Stimulated activated CD4-positive, alpha-beta T cell treated with anti-CD3 and anti-CD28 coated beads, Interleukin-15, amount 100 ng/mL, for 48 hours (primary cell): ENCODE measurements at places on chromosomes 6 and 20.

- no peak for DNase-seq
Measured at GRCh38 chr6:87747646-87748045, 45.6 kb upstream of the AKIRIN2 start.

DNA sequence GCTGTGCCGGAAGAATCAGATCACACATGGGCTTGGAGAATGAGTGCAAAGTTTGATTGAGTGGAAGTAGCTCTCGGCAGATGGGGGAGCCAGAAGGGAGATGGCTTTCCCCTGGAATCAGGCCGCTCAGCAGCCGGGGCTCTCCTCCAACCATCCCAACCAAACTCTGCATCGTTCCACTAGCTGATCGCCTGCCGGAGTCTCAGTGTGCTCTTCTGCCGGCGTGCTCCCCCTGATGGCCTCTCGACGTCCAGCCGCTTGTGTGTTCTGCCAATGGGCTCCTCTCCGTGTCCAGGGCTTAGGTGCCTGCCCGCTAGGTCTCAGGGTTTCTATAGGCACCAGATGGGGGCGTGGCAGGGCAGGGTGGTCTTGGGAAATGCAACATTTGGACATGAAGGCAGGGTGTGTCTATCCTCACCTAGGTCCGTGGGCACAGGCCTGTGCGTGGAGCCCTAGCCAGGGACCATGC lies 4.9 kb upstream of the BIRC7 start:
- no peak for DNase-seq

DNA sequence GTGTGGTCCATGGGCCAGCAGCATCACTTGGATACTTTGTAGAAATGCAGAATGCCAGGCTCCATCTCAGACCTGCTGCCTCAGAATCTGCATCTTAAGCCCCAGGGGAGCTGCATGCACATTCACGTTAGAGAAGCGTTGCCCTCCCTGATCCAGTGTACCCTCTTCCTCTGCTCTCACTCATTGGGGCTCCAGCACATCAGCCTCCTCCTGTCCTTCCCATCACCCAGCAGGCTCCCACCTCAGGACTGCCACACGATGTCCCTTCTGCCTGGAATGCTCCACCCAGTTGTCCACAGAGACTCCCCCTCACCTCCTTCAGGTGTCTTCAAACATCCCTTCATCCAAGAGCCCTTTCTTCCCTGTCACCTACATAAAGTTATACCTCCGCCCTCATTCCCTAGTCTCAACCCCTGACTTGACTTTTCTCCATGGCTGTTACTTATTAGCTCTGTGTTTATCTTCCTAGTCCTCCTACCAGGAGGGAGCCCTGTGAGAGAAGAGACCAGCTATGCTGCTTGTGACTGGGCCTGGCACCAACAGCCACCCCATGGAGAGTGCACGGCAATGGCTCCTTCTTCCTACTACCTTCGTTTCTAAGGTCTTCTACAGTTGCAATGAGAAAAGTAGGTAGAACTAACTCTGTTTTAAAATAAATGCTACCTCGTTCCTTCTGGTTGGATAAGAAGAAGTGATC lies 3.3 kb upstream of the ACSS1 start:
- DNase-seq: no peak

- DNase-seq: no peak
Measured at GRCh38 chr6:157760589-157761330, 62.3 kb upstream of the SNX9 start.

- DNase-seq: no peak
Measured at GRCh38 chr6:133888929-133889556, at the start of gene TCF21. TSS of gene TCF21 (plus strand) at chr6:133889113. CDS start at chr6:133889398, 285 bp downstream.

- no peak for DNase-seq
Measured at GRCh38 chr20:51540580-51540979, 1.9 kb downstream of the NFATC2 start.

DNA sequence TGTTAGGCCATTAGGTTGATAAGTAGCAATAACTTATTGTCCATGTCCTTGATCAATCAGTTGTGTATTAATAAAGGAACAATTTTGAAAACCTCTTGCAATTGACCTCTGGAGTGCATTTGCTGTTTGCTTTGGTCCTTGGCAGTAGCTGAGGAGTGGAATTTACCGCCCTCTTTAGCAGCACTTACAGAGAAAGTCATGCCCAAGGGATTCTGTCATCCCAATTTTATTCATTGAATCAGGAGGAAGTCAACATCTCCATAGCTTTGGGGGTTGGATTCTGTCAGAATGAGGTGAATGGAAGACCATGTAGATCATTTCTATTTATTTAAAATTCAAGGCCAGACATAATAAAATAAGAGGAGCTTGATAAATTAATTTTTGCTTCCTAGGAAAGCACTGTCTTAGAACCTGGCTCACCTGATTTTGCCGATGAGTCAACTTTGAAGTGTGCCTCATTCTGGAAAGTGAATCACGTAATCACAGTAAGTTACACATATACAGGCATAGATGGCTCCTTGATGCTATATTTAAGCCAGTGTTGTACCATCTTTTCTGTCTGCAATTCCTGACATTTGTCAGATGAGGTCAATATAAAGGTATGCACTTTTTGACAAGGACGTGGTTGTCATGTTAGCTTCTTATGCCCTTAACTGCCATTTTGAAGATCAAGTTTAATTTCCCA lies 128.7 kb upstream of the MLIP start:
- DNase-seq: no peak

DNA sequence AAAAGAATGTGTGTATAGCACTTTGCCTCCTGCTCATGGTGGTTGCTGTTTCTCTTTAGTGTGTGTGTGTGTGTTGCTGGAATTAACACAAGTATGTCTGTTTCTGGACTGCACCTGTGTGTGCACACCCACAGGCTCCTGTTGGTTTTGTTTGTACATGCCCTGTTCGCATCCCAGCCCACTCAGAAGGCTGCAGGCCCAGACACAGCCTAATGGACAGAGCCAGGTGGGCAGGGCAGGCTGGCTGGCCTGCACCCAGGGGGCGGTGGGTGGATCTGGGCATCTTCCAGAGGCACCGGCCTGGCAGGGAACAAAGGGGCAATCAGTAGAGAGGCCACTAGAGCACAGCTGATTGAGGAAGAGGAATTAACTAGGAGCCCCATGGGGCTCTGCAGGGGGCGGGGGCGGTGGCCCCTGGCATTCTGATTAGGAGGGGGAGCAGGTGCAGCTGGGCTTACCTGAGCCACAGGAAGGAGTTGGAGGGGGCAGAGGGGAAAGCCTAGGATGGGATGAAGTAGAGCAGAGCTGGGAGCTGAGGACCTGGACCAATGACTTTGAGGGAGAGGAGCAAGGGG lies 21.9 kb downstream of the CD40 start:
- no peak for DNase-seq

DNA sequence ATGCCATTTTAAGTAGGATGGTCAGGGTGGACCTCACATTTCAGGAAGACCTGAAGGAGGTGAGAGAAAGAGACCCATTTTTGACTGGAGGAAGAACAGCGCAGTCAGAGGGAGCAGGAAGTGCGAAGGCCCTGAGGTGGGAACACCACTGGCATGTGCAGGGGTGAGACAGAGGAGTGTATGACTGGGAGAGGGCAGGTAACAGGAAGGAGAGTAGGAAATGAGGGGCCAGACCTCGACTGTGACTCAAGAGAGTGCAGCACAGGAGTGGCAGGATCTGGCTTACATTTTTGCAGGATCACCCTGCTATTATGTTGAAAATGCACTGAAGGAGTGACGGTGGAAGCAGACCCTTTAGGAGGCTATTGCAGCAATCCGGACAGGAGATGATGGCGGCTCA lies 117.7 kb upstream of the CDYL start:
- no peak for DNase-seq

- no peak for DNase-seq
Measured at GRCh38 chr20:34105978-34106675, 5.9 kb downstream of the EIF2S2 start.

DNA sequence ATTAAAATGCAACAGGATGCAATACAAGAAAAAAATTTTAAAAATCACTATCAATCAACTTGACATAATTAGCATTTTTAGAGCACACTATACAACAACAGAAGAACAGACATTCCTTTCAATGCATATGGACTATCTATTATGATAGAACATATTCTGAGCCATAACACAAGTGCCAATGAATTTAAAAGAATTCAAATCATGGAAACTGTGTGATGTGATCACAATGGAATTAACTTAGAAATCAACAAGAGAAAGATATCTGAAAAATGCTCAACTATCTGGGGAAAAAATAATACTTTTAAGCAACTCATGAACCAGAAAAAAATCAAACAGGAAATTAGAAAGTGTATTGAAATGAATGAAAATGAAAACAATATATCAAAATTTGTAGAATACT lies 106.3 kb downstream of the ADTRP start:
- DNase-seq: no peak

- peak; percentile 57 for DNase-seq
Measured at GRCh38 chr6:14665827-14666724, 548.5 kb downstream of the CD83 start.

DNA sequence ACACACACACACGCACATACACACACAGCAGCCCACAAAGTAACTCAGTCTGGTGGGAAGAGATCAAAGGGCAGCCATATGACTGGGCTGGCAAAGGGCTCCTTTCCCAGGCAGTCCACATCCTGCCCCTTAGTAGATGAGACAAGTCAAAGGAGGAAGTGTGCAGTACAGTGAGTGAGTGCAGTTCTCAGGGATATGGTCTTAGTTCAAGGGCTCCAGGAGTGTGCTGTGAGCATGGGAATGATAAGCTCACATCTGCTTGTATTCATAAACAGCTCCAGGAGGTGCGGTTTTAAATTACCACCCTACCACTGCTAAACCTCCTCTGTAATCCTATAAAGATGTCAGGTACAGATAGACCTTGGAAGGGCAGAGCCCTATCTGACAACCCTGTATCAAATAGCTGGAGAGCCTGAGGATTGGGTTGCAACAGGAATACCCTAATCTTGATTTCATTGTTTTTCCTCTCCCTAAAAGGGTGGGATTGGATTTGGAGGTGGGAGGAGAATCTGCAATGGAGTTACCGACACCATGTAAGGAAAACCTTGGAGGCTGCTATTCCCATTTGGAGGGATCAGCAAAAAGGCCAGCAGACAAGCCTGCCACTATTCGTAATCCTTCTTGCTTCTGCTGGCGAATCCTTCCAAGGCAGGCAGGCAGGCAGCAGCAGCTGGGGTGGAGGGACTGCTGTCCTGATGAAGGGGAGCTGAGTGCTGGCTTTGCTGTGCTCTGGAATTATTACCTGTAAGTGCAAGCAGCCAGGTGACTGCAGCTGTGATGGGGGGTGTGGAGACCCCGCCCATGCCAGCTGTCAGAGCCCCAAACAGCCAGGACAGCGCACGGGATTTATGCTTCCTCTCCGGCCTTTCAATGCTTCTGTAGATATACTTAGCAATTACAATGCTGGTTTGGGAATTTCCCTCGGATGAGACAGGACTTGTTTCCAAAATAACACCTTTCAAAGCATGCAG lies 342.7 kb downstream of the PRL start:
- no peak for DNase-seq

GRCh38 chr20:15380770-15381169 lies 1043.4 kb upstream of the FLRT3 start:
- no peak for DNase-seq

GRCh38 chr6:2274981-2275891 lies 29.8 kb upstream of the GMDS start:
- DNase-seq: no peak

DNA sequence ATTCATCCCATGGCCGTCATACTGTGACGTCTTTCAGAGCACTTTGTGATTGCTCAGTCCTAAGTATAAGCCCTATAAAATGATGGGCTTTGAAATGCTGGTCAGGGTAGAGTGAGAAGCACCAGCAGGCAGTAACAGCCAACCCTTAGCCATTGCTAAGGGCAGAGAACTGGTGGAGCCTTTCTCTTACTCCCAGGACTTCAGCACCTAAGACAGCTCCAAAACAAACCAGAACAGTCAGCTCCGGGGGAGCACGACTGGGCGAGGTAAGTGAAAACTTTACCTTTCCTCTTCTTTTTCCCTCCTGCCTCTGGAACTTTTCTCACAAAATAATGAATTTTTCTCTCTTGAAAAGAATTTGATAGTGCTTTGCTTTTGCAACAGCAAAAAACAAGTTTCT lies at the start of gene VIP:
VIP (plus strand) TSS at position 104 of the 400 bp plus-strand sequence. CDS start 1,381 bp downstream, outside the sequence.
- no peak for DNase-seq

DNA sequence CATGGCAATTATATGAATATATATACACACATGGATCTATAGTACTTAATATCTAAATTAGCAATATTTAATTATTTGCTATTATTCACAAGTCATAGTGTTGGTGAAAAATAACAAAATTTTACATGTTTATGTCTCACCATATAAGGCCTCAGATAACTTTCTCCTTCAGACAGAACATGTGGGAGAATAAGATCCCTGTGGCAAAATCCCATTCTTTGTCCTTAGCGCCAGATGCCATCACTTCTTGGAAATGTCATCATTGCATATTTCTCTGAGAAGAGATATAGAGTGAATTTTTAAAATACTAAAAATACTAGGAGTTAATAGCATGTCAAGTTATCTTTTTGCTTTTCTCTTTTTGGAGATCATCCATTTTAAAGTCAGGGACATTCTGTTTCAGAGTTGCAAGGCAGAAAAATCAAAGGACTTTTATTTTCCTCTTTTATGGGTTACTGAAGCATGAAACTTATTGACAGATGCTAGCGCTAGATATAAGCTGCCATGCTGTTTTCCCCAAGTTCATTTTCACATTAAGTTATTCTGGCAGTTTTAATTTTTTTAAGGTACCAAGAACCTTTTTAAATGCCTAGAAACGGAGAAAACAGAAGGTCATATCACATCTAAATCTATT lies 30.4 kb upstream of the STXBP5 start:
- no peak for DNase-seq

DNA sequence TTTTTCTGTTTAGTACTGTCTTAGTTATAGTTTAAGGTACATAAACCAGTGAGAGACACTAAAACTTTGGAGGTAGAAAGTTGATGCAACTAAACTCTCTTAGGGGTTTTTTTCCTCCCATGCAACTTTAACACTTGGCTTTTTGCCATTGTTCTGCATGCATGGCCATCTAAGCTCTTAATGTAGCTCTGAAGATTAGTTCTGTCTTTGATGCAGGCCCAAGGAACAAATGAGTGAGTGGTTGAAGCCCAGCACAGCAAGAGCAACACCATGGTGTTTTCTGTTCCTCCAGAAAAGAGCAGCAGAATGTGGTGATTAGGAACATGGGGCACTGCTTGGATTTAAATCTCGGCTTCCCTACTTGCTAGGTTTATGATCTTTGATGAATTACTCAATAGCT lies 89.3 kb downstream of the L3MBTL3 start:
- no peak for DNase-seq

- no peak for DNase-seq
Measured at GRCh38 chr6:140987364-140988155, 1145.2 kb upstream of the GJE1 start.

DNA sequence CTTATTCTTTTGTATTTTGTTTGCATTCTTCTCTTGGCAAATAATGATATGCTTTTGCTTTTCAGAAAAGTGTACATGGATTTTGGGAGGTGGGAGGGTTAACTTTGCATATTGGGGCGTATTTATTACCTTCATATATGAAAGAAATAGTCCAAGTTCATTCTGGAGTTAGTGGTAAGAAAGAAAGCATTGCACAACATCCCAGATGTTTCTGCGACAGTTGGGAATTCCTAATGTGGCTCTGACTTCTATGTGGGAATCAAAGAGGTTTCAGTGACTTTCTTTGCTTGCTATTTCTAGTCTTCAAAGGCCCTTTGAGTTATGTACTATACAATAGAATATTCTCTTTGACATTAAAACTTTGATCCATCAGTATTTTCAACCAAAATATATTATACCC lies 78.1 kb downstream of the MMUT start:
- DNase-seq: no peak
